Left cardiac atrium (tissue), 4 donors: ENCODE measurements at places on chromosomes 4 and X. TPM values are rescaled to one million over a fixed set of nuclear protein-coding genes. Genes with fewer than 3 reads are reported as not detected.
A peak's percentile ranks its signal among the peaks of the same experiment; 100 is the strongest.

DNA sequence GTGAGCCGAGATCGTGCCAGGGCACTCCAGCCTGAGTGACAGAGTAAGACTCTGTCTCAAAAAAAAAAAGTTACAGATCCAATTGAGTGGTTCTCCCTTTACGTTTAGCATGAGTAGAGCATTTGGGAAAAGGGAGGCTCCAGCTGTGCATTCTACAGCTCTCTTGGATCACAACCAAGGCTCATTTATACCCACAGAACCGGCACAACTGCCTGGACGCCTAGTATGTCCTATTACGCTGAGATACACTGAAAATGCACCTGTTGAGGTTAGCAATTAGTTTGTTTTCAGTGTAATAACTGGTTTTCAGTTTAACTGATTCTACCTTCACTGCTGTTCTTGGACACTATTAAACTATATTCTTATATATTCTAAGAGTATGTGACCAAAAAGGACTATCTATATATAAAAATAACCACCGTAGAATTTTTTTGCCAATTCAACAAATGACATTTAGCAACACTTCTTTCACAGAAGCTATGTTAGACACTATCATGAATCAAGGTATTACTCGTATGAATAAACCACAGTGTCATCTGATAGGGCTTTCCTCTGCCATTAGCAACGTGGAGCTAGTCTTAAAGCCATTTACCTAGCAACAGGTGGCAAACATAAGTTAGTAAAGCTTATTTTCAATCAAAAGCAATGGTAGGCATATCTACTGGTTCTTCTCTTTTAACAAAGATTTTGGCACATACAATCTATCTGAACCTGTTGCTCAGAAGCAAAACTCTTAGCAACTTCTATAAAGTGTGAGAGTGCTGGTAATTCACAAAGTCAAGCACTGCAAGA lies 3.6 kb downstream of the OTUD4 start:
- no peak for DNase-seq

The PCDH11X gene
- total RNA-seq, result 0.29 TPM

The SFRP2 gene
- total RNA-seq, result 8.3 TPM

- no peak for DNase-seq
Observed at GRCh38 chr4:182309877-182310276, 66.7 kb downstream of the TENM3 start.

The CYBB gene
- total RNA-seq, result 75.1 TPM

The GPC4 gene
- 6.4 TPM for total RNA-seq

DNA sequence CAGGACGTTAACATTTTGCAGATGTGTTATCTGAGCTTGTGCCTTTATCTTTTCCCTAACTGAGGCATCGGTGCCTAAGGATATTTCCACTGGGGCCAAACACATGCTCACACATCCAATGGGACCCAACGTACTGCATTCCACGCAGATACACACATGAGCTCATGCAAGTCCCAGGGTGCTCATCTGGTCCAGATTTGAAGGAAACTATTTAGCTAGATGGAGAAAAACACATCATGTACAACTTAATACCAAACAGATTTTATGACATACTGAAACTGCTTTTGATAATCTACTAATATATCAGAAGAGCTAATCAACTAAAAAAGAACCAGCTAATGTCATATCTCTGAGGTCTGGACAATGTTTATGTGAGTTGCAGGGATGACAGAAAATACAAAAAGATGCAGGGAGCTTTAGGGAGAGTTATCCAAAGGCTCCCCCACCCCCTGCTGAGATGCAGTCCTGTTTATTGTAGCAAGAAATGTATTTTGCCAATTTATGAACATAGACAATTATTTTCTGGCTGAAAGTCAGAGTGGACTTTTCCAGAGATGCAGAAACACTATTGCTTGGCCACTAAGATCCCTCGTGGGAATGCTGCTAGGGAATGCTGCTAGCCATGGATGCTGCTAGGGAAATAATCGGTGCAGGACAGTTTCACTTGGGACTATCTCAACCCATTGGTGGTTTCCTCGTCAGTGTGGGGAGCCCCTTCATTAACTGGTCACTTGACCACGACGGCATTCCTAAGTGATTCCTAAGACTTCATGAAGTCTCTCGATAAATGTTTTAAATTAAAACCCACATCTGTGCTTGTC lies 172.8 kb downstream of the SMIM20 start:
- no peak for DNase-seq

DNA sequence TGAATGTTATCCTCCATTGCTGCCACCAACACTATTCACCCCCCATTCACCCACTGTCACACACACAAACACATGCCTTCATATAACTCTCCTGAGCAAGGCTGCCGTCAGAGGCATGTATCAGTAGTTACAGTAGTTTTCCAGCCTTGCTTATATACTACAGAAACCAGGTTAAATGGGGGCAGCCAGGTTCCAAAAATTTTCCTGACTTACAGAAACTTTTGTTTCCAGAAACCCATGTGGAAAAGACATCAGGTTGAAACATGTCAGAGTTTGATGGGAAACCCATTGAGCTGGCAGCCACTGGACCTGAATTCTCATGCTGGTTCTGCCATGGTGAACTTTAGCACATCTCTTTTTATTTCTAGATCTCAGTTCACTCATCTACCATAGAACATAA lies 64.0 kb downstream of the COX18 start:
- no peak for DNase-seq

GRCh38 chr4:156194896-156195295 lies 241.2 kb upstream of the CTSO start:
- DNase-seq, result no peak

DNA sequence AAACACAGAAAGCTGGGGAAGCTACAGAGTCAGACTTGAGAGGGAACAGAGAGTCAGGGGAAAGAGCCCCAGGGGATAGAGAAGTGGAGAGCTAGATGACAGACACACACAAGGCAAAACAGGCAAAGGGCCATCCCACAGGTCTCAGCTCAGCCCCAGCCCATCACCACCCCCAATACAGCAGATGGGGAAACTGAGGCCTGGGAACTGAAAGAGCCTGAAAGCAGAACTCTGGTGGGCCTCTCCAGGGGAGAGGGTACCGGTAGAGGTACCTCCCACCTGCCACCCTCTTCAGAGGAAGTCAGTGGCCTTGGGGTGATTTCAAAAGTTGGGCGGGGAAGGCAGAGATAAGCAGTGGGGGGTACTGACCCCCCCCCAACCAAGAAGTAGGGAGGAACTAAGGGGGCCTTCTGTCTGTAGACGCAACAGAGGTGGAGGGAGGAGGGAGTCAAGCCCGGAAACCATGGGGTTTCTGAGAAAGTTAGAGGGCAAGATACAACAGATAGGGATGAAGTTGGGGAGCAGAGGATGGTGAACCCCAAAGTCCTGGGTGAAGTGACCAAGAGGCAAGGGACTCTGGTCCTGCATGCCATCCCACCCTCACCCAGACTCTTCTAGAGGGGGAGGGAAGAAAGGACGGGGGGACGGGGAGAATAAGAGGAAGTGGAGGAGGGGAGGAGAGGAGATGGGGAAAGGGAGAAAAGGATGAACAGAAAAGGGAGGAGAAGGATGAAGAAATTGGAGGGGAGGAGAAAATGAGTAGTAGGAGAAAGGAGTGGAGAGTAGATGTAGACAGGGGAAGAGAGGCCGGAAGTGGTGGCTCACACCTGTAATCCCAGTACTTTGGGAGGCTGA lies 3.2 kb downstream of the GATA1 start:
- no peak for DNase-seq

DNA sequence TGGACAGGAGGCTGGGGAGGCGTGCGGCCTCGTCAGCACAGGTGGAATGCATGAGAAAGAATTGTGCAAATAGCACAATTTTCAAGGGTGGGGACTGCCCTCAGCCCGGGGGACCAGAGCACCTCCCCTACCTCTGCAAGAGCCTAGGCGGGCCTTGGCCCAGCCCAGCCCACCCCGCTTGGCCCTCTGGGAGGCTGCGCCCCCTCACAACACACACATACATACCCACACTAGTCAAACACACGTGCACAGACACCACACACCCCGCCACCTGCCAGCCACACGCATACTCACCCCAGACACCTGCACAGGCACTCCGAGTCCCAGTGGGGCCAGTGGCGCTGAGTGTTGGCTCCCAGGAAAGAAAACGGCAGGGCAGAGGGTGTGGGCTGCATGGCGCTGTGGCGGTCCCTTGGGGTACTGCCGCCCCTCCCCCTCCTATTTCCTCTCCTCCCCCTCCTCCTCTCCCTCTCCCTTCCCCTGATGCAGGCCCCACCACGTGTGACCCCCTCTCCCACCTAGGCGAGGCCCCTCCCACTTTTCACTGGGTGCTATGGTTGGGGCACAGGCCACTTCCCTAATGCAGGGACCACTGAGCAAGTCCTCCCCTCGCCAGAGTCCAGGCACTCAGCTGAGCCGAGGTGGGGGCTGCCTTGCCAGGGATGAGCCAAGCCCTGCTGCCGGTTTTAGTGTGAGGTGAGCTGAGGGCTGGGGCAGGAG lies 84.5 kb downstream of the FAM53A start:
- DNase-seq, result peak; percentile 16
